ENCODE measurements at places on chromosomes 2 and 18.

- no peaks in the 10 kb centered on the region for H3K27me3 ChIP-seq
- no peak overlapping the region for H3K4me3 ChIP-seq
- H3K27ac ChIP-seq = peak overlapping the region; percentile 37
- DNase-seq = peak; percentile 74
Measured at GRCh38 chr2:217685255-217685605, 317.6 kb downstream of the TNS1 start.

DNA sequence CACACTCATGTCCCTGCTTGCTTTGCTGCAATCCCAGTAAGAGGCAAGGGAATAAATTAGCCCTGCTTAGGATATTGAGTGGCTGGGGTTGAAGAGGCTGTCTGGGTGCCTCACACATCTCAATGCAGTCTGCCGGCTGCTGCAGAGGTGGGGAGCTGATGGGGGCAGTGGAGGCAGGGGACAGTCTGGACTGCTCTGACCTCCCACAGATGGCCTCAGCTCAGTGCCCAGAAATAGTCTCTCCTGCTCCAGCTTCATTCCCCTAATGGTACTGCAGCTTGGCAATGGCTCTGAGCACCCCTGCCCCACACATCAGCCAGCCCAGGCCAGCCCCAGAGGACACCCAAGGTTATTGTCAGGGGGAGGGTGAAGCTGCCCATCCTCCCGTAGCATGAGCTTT is 21.5 kb upstream of the TNS1 start:
- H3K4me3 ChIP-seq = no peak overlapping the region
- DNase-seq = peak; percentile 56
- H3K27ac ChIP-seq = no peak overlapping the region
- H3K27me3 ChIP-seq = no peaks in the 10 kb centered on the region

GRCh38 chr2:156155319-156155718 is 177.2 kb downstream of the NR4A2 start:
- no peaks in the 10 kb centered on the region for H3K27me3 ChIP-seq
- H3K36me3 ChIP-seq = no peaks in the 10 kb centered on the region
- H3K4me3 ChIP-seq = no peak overlapping the region
- DNase-seq = no peak
- H3K4me1 ChIP-seq = no peaks in the 10 kb centered on the region

DNA sequence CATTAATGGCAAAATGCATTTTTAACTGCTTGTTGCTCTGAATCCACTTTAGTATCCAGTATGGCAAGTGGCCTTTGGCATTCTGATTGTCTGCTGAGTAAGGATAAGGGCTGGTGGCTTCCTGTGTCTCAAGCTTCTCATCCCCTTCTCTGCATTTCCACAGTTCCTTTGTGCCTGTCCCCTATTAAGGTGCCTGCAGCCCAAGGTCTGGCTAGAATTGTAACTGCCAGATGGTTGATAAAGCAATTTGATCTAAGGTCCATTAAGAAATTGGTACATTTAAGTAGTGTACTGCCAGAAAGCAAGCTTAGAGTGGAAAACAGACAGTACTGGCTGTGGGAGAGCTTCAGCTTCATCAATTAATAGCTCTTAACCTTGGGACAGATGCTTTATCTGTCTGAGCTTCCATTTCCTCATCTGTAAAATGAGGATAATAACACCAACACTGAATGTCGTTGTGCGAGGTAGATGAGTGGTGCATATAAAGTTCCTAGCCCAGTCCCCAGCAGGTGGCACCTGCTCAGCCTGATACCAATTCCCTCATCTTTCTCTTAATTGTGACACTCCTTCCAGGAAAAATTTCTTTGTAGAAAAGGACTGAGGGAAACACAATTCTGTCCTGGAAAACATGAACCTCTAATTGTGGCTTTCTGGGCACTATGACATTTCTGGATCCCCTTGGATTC is 570.6 kb upstream of the GCFC2 start:
- H3K27ac ChIP-seq = no peak overlapping the region
- no peaks in the 10 kb centered on the region for H3K4me1 ChIP-seq
- H3K27me3 ChIP-seq = no peaks in the 10 kb centered on the region
- no peak for DNase-seq
- H3K4me3 ChIP-seq = no peak overlapping the region
- H3K36me3 ChIP-seq = no peaks in the 10 kb centered on the region

- H3K27ac ChIP-seq = peak within 1 kb of the TSS; percentile 95
- peak; percentile 96 for DNase-seq
- no peaks in the 10 kb centered on the region for H3K27me3 ChIP-seq
Measured at GRCh38 chr2:131093006-131093695, at the start of gene FAM168B. TSS of gene FAM168B (minus strand) at chr2:131093460. CDS start at chr2:131082646, 10,814 bp downstream.

DNA sequence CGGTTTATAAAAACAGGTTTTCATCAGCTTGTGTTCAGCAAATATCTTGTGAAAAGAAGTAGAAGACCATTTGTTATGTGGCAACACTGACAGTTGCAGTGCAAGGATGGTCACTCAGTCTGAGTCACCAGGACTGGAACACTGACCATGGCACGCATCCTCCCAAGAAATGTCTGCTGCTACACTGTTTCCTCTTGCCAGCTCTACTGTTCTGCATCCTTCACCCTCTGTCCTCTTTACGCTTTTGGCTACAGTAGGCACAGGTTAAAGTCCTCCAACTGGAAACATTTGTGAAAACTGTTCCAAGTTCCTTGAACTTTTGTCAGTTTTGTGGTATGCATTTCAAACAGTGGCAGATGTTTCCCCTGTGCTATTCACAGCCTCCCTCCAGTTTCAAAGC is 39.4 kb downstream of the OSR1 start:
- no peaks in the 10 kb centered on the region for H3K4me1 ChIP-seq
- H3K36me3 ChIP-seq = no peaks in the 10 kb centered on the region
- no peaks in the 10 kb centered on the region for H3K27me3 ChIP-seq
- DNase-seq = no peak

DNA sequence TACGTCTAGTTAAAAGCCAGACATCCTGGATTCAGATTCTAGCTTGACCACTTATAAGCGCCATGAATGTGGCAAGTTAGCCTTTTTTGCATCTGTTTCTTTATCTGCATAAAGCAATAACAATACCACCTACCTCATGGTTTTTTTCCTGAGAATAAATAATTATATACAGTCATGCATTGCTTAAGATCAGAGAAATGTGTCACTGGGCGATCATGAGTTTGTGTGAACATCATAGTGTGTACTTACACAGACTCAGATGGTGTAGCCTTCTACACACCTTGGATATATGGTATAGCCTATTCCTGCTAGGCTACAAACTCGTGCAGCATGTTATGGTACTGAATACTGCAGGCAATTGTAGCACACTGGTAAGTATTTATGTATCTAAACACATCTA is 84.7 kb upstream of the PELI1 start:
- no peak for DNase-seq
- no peaks in the 10 kb centered on the region for H3K36me3 ChIP-seq
- no peaks in the 10 kb centered on the region for H3K4me1 ChIP-seq
- no peak overlapping the region for H3K4me3 ChIP-seq
